ENCODE measurements at places on chromosomes 2 and 18.

DNA sequence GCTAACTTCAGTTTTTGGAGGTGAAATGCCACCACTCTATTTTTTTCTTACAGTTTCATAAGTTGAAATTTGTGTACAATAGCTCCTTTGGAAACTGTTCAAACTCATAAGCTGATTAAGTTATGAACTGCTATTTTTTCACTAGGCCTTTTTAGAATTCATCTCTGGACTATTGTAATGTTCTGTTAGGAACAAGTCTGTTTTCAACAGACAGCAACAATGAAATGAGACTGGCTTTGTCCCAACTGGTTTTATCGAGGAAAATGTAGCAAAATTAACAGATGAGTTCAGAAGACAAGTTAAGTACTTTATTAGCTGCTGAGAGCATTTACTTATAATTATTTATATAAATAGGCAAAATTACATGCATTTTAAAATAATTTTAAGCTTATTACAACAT, 310.6 kb downstream of the ZNF804A start:
- no peak for DNase-seq

GRCh38 chr2:240424341-240425235, 10.9 kb upstream of the GPC1 start:
- DNase-seq = no peak

GRCh38 chr2:8270699-8271098, 411.2 kb upstream of the ID2 start:
- DNase-seq = no peak

DNA sequence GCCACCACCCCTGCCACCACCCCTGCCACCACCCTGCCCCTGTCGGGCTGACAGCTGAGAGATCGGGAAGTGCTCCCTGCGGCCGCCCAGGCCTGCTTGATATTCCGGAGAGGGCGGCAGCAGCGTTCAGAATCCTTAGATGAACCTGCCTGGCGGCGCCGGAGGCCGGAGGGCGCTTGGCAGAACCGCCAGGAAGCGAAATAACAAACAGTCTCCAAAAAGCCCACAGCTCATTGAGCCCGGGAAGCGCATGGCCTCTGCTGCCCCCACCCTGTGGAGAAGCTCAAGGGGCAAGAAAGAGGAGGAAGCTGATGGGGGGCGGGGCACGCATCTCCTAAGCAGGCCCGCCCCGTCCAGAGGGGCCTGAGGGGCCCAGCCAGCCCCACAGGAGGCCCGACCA, 92.2 kb upstream of the MBOAT2 start:
- DNase-seq = no peak

- DNase-seq = no peak
These were observed 14.3 kb downstream of the INSIG2 start for GRCh38 chr2:118102433-118103082.

GRCh38 chr18:11108947-11109346, 40.4 kb downstream of the PIEZO2 start:
- DNase-seq = no peak

DNA sequence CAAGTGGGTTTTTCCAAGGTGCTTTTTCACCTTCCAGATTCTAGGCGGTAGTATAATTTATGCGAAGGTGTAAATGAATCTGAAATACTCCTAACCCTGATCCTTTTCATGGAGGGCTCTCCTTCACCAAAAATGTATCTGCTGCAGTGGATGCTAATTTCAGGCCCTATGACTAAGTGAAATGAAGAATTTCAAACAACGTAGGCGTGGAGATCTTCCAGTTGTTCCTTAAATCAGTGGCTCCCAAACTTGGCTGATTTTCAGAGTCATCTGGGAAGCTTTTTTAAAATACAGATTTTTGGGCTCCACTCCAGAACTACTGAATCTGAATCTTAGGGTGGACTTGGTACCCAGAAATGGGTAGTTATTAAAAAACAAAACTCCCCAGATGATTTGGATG, 5.5 kb downstream of the GCKR start:
- no peak for DNase-seq

DNA sequence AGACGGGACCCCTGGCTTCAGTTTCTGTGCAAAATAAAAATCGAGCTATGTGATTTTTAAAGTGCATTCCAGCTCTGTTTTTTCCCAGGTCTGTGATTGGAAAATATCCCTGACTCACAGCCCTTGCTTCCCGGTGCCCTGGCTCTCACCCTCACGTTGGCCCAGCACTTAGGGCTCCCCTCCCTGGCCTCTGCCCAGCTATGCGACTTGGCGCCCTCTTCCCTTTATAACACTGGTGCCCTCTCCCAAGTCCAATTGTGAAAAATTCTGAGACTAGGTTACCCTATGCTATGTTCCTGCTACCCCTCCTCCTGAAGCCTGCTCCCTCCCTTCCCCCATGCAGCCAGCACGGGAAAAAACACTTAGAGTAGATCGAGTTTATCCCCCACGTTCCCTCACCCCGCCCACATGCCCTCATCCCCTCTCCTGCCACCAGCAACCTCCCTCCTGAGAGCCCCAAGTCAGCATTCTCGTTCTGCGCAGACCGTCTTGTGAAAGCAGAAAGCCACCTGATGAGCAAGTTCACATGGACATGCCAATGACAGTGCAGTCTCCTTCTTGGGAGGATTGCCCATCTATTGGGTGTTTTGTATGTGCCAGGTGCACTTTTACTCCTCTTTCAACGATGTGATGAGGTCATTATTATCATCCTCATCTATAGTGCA, 228.8 kb downstream of the VAPA start:
- no peak for DNase-seq

DNA sequence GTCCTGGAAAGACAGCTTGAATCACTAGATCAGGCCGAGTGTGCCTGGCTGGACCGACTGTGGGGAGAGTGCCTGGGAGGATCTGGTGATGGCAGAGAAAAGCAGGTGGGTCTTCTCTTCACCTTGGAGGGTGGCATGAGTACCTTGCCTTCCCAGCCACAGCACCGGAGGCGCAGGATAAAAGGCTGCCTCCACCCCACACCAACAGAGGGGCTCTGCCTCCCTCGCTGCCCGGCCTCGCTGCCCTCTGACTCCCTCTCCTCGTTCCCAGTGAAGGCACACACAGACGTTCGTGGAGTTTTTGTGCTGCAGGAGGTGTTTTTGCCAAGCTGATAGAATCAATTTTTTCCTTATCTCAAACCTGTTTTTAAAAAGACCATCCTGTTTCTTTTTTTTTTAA, 71.4 kb upstream of the HAAO start:
- no peak for DNase-seq

GRCh38 chr2:112918256-112918655, 7.3 kb downstream of the IL37 start:
- no peak for DNase-seq

DNA sequence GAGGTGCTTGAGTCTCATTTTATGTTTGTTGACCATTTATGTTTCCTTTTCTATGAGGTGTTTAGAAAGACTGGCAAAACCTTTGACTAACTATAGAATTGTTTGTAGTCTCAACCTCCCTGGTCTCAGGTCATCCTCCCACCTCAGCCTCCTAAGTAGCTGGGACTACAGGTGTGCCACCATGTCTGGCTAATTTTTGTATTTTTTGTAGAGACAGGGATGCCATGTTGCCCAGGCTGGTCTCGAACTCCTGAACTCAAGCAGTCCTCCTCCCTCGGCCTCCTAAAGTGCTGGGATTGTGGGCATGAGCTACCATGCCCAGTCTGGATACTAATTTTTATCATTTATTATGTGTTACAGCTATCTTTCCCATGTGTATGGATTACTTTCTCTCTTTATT, 67.8 kb downstream of the EML4 start:
- no peak for DNase-seq

GRCh38 chr2:98518101-98518500, 73.4 kb downstream of the INPP4A start:
- no peak for DNase-seq

DNA sequence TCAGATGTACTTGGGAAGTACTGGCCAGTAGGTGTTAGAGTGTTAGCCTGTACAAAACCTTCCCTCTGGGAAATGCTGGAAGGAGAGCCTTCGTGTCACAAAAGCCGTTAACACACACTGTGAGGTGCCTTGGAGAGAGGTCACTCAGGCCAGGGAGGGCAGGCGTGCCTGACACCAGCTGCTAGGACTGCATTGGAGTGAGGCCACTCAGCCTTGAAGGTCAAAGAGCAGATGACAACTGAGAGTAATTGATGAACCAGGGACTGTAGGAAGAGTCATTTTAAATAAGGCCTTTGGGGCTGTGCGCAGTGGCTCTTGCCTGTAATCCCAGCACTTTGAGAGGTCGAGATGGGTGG, 45.4 kb downstream of the ASAP2 start:
- no peak for DNase-seq

GRCh38 chr2:83757329-83757728, 701.8 kb downstream of the SUCLG1 start:
- DNase-seq = peak; percentile 50

DNA sequence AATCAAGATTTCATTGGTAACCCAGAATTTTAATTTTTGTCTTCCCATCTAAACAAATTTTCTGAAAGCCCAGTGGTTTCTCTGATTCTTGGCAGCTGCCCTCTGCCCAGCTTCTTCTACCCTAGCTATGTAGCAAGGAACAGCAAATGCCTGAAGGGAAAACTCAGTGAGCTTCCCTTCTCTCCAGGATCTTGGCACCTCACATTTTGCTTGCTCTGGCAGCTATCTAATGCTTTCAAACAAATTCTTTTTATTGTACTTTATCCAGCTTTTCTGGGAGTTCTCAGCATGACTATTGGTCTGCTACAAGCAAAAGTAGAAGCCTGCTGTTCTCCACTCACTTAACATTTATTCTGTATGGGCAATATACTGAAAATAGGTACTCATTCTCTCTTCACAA, 18.3 kb upstream of the GFPT1 start:
- no peak for DNase-seq

DNA sequence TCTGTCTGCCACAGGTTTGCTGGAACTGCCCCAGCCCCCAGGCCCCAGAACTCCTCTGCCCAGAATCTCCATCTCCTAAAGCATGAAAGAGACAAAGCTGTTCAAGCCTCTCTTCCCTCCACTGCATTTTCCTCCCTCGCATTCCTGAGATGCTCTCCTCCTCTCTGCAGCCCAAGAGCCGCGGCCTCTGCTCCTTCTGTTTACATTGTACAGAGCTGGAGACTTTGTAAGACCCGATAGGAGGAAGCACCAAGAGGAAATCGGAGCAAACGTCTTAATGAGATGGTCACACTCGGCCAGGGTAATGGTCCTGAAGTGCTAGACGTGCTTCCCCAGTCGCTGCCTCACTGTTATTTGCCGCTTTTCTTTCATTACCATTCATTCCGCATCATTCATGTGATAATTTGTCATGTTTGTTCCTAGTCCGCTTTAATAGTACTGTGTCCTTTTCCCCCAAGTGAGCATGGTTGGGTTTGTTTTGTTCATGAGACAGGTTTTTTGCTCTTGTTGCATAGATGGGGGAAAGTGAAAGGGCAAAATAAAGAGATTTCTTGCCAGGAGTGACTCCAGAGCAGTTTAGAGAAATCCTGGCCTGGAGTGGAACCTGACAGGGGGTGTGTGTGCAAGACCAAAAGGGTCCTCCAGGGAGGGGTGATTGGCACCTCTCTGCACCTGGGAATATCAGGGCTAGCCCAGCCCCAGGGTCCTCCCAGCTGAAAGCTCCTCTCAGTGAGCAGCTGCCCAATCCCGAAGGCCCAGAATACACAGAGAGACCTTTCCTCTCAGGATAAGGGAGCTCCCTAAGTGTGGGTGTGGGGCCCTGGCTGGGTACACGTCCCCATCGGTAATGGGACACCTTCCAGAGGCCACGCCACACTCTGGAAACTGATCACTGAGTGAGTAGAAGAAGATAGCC, 44.9 kb upstream of the ID2 start:
- DNase-seq = no peak

GRCh38 chr2:10221443-10221842, 81.3 kb upstream of the HPCAL1 start:
- DNase-seq = no peak

GRCh38 chr2:144645083-144645778, 125.3 kb upstream of the ZEB2 start:
- no peak for DNase-seq

GRCh38 chr18:48300463-48300961, 108.7 kb downstream of the ZBTB7C start:
- DNase-seq = peak; percentile 85

- DNase-seq = no peak
These were observed 244.3 kb downstream of the SETBP1 start for GRCh38 chr18:44924785-44925499.

DNA sequence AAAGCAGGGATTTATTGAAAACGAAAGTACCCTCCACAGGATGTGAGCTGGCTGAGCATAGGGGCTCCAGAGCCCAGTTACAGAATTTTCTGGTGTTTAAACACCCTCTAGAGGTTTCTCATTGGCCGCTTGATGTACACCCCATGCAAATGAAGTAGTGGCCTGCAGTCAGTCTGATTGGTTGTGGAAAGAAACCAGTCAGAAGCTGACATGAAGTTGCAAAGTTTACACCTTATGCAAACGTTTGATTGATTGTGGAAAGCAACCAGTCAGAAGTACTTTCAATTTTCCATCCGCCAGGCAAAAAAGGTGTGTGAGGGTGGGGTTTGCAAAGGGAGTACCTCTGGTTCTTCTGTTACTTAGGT, 62.3 kb downstream of the VWA3B start:
- DNase-seq = no peak

DNA sequence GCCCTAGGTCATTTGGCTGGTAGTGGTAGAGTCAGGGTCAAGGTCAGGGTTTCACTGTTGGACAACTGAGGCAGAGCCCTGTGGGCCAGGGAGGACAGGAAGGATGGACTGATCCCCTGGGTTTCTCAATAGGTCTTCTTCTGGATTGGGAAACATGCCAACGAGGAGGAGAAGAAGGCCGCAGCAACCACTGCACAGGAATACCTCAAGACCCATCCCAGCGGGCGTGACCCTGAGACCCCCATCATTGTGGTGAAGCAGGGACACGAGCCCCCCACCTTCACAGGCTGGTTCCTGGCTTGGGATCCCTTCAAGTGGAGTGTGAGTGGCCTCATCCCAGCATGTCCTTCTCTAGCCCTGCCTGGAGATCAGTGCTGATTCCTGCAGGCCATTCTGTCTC, 18.1 kb downstream of the VIL1 start:
- no peak for DNase-seq

- no peak for DNase-seq
These were observed 50.4 kb downstream of the PLEKHA3 start for GRCh38 chr2:178530625-178531142.

- peak; percentile 28 for DNase-seq
These were observed 86.8 kb upstream of the DNER start for GRCh38 chr2:229800997-229801754.

- DNase-seq = no peak
These were observed 44.8 kb downstream of the NDUFAF7 start for GRCh38 chr2:37276291-37276690.

DNA sequence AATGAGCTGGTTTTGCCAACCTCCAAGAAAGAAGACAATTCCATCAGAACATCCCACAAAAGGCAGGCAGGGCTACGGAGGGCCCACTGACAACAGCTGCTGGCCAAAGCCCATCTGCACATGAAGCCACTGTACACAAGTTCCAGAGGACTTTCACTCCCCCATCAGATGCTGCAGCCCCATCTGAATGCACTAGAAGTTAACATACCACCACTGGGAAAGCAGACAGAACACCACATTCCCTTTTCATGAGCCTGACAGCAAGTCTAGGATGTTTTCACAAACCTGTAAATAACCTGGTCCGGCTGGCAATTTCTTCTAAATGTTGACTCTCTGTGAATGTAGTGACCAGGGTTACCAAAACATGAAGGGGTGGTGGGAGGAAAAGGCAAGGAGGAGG, 41.5 kb downstream of the CCBE1 start:
- DNase-seq = no peak

GRCh38 chr18:79879566-79879965, 71.9 kb downstream of the SLC66A2 start:
- no peak for DNase-seq

- no peak for DNase-seq
These were observed 37.9 kb upstream of the EVA1A start for GRCh38 chr2:75598589-75599155.
